ENCODE measurements at places on chromosomes 13 and 19. TPM values are rescaled to one million over a fixed set of nuclear protein-coding genes. Genes with fewer than 3 reads are reported as not detected.

Gene PGLYRP1
- total RNA-seq, result not detected

Gene LIN7B
- total RNA-seq, result 6.9 TPM

Gene CATSPERD
- 0.03 TPM for total RNA-seq

Gene PABPC3
- 0.13 TPM for total RNA-seq

Gene CCDC194
- not detected for total RNA-seq

Gene GPR12
- total RNA-seq, result not detected

Gene ZNF71
- total RNA-seq, result 10.9 TPM

Data from A549 treated with Hydrocortisone at 1 μM for 4 hours (cell line).